ENCODE measurements at places on chromosomes 13 and 19.

- no peak for DNase-seq
These were observed 8.1 kb upstream of the STOML3 start for GRCh38 chr13:38998739-38999138.

GRCh38 chr13:71290963-71291841 lies 575.8 kb downstream of the DACH1 start:
- peak; percentile 90 for DNase-seq

GRCh38 chr19:6234527-6234926 lies 45.2 kb downstream of the MLLT1 start:
- DNase-seq, result no peak

- DNase-seq, result no peak
These were observed 111.8 kb downstream of the SACS start for GRCh38 chr13:23321535-23322241.

- DNase-seq, result peak; percentile 8
These were observed 7.8 kb downstream of the FIZ1 start for GRCh38 chr19:55591555-55591954.

DNA sequence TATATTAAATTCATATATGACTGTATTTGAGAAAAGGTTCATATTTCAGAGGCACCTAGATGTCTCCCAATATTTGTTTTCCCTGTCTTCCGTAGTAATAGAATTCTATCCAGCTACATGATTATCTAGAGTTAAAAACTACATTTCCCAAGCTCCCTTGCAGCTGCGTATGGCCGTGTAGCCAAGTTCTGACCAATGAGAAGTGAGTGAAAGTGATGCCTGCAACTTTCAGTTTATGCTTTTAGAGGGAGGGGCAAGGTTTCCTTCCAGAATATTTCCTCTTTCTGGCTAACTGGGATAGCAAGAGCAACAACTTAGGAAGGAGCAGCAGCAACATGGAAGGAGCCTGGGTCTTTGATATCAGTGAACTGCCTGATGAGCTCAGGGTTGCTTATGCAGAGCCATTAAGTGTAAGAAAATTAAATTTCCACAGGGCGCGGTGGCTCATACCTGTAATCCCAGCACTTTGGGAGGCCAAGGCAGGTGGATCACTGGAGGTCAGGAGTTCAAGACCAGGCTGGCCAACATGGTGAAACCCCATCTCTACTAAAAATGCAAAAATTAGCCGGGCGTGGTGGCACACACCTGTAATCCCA lies 23.2 kb upstream of the CYP2A13 start:
- DNase-seq, result peak; percentile 3

- DNase-seq, result no peak
These were observed 1917.4 kb downstream of the OLFM4 start for GRCh38 chr13:54945973-54946372.

- peak; percentile 68 for DNase-seq
These were observed 8.6 kb upstream of the HIPK4 start for GRCh38 chr19:40398417-40399131.

- DNase-seq, result no peak
These were observed 400 bp upstream of the SERP2 start for GRCh38 chr13:44373247-44373600.

DNA sequence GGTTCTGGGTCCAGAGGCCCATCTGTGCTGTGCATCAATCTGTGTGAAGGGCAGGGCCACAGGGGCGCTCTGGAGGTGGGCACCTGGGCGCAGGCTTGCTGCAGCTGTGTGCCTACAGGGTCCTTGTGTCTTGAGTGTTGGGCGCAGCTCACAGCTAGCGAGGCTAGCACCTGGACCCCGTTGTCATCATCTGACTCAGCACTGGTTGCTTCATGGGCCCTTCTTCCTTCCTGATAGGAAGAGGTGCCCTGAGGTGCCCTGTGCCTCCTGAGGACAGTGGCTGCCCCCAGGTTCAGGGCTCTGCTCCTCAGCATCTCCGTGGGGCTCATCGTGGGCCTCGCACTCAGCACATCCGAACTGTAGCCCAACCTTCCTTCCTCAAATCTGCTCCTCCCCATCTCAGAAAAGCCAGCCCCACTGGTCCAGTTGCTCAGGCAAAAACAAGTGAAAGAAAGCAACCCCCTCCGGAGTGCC lies 54.8 kb downstream of the GATAD2A start:
- DNase-seq, result no peak

GRCh38 chr13:96053003-96053703 lies at the start of gene UGGT2:
Gene UGGT2 (minus strand): TSS chr13:96053401. CDS start chr13:96053312, 89 bp downstream.
- peak; percentile 94 for DNase-seq

GRCh38 chr19:17125728-17126677 lies 50.4 kb downstream of the MYO9B start:
- peak; percentile 97 for DNase-seq

- DNase-seq, result no peak
These were observed 1002.4 kb downstream of the SLITRK1 start for GRCh38 chr13:82879921-82880320.

GRCh38 chr19:4119763-4120162 lies 4.2 kb downstream of the MAP2K2 start:
- no peak for DNase-seq

DNA sequence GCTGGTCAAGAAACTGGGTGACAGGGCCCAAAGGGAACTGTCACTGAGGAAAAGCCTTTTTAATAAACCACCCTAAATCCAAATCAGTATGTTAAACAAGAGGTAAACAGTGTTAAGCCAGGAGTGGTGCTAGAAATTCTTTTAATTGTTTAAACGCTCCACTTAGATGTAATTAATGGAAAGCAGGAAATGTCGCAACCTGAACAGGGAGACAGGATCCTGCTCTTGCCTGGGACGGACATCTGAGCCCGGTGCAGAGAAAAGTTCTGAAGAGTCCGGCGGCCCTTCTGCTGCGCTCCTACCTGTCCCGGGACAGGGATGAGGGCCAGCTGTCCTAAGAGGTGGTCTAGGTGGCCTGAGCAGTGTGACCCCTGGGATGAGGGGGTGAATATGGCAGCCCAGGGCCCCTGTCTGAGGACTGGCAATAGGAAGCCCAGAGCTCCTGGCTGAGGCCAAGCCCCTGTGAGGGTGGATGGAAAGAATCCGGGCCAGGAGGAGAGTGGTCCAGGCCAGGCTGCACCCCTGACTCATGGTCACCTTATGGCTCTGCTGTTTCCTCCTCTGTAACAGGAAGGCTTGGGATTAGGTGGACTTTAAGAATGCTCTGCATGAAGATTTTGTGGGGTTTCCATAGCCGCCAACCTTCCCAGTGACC lies 112.8 kb upstream of the GJB6 start:
- no peak for DNase-seq

DNA sequence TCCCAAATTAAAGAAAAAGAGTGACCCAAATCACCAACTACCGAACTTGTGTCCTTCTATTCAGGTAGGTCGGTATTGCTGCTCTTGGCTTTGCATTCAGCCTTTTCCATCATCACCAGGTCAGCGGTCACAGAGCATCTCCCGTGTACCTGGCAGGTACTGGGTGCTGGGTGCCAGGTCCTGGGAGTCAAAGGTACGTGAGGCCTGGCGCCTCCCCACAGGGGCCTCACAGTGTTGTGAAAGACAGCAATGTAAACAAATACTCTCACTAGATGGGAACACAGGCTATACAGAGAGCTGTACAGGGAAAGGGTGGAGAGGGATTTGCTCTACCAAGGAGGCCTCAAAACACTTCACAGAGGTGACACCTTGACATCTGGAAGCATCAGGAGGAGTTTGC lies 86.7 kb downstream of the ZIC5 start:
- DNase-seq, result no peak

DNA sequence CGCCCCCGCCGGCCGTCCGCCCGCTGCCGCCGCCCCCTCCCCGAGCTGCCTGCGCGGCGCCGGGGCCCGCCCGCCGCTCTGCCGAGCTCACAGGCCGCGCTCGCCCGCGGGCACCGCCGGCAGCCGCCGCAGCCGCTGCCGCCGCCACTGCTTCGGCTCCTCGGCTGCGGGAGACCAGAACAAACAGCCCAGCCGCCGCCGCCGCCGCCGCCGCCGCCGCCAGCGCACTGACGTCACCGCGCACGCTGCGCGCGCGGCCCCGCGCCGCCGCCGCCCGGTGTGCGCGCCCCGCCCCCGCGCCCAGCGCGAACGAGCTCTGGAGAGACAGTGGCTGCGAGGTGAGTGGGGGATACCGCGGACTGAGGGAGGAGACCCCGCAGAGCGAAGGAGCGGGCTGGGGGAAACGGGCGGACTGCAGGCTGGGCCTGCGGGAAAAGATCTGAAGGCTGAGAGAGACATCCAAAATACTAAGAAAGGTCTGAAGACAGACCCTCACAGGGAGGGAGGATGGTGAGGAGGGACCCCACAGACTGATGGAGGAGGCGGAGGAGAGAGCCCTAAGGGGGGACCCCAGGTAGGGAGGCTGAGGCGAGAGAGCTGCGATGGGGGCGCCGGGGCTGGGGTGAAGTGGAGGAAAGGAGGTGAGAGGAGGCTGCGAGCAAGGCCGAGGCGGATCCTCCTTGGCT lies at the start of gene BRD4:
Gene BRD4, minus strand, starts transcription at position 229 of the 686 bp plus-strand sequence. CDS start 59,440 bp downstream, outside the sequence.
- DNase-seq, result peak; percentile 84
